Activated CD4-positive, CD25-positive, alpha-beta regulatory T cell treated with anti-CD3 and anti-CD28 coated beads, Interleukin-2, amount 50 U/mL, for 16 hours (primary cell): ENCODE measurements at places on chromosomes 16 and 17.
A peak's percentile ranks its signal among the peaks of the same experiment; 100 is the strongest.

GRCh38 chr16:66834746-66835145 is 4.0 kb upstream of the NAE1 start:
- DNase-seq: no peak

- no peak for DNase-seq
These were observed 6.3 kb downstream of the UBE2O start for GRCh38 chr17:76446449-76447231.

- no peak for DNase-seq
These were observed 401.5 kb downstream of the SLC39A11 start for GRCh38 chr17:72691017-72691416.

GRCh38 chr17:8080799-8081219 is 6.7 kb downstream of the ALOX12B start:
- no peak for DNase-seq

GRCh38 chr16:31386157-31386984 is 6.8 kb upstream of the ITGAD start:
- DNase-seq: no peak

- DNase-seq: no peak
These were observed 3.2 kb upstream of the MPO start for GRCh38 chr17:58283674-58284612.

GRCh38 chr17:11880714-11881113 is 116.6 kb downstream of the ZNF18 start:
- DNase-seq: no peak

DNA sequence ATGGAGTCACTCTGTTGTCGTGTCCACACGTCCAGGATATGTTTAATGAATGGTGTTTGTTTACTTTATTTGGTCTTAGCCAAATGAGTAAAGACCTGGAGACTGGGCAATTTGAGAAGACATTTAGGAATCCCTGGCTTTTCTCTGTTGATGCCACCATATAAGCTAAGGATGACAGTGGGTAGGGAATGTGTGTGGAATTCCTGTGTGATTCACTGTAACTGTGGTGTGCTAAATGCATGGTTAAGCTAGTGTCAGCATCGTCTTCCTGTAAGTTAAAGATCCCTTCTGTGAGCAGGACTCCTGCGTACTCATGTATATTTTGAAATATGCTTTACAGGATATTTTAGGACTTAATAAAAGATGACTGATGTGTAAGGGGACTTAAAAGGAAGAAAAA is 26.4 kb downstream of the GOSR1 start:
- no peak for DNase-seq

DNA sequence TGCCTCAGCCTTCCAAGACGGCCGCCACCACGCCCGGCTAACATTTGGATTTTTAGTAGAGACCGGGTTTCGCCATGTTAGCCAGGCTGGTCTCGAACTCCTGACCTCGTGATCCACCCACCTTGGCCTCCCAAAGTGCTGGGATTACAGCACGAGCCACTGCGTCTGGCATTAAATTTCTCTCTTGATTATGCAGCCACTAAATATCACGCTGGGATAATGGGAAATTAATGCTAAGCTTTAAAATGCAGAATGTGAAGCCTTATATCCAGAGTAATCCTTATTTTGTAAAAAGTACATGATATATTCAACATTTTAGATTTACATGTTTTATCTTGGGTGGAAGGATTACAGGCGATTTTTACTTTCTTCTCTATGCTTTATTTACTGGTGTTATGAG is 89.2 kb downstream of the ANKRD11 start:
- no peak for DNase-seq

GRCh38 chr16:65781855-65782254 is 584.6 kb upstream of the CDH5 start:
- DNase-seq: no peak

GRCh38 chr17:37699285-37699973 is 45.4 kb downstream of the HNF1B start:
- DNase-seq: no peak

DNA sequence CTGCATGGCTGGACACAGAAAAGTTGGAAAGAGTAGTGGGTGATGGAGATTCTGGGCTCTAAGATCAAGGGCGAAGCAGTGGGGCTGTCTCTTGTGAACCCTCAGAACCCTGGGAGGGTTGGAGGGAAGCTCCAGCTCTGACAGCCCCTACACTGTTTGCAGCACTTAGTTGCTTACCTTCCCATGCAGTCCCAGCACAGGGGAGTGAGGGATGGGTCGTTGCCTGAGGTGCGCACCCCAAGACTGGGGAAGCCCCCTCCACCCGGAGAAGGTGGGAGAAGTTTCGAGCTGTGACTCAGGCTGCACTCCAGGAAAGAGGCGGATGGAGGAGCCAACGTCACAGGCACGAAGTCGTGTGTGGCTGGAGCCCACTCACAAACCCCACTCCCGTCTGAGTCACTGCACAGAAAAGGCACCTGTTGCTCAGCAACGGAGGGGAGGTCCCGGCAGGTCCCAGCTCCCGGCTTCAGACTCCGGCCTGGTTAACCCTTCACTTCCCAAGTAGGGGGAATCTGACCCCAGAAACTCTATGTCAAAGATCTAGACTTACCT is 60.1 kb downstream of the AIPL1 start:
- peak; percentile 0 for DNase-seq

- DNase-seq: no peak
These were observed 273.0 kb upstream of the IRX5 start for GRCh38 chr16:54657709-54658102.

GRCh38 chr16:35431829-35432663 is 1972.6 kb downstream of the TP53TG3F start:
- no peak for DNase-seq

DNA sequence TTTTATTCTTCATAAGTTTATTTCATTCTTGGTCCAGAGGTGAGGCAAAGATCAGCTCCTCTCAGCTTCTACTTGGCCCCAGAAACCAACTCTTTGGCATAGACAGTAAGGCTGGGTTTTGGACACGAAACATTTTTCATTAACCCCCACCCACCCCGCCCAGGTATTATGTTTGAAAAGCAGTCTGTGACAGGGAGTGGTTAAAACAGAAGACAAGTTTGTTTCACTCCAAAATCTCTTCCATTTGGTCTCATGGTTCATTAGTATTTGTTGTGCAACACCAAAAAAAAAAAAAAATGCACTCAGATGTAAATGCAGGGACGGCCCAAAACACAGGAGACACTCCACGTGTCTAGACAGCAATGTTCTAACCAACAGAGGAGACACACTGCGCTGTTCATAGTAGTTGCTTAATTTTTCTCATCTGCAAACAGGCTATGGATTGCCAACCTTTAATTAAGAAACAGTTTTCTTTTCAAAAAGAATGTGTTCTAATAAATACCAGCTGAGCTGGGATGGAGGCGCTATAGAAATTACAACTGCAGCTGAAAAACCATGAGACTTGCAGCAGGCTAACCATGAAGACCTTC is 39.8 kb upstream of the MMP2 start:
- no peak for DNase-seq

GRCh38 chr17:81176666-81177065 is 10.6 kb upstream of the AATK start:
- DNase-seq: no peak

- no peak for DNase-seq
These were observed 37.2 kb downstream of the SLC38A8 start for GRCh38 chr16:84005391-84005790.

GRCh38 chr16:15055141-15056053 is 477 bp downstream of the NTAN1 start:
- no peak for DNase-seq

DNA sequence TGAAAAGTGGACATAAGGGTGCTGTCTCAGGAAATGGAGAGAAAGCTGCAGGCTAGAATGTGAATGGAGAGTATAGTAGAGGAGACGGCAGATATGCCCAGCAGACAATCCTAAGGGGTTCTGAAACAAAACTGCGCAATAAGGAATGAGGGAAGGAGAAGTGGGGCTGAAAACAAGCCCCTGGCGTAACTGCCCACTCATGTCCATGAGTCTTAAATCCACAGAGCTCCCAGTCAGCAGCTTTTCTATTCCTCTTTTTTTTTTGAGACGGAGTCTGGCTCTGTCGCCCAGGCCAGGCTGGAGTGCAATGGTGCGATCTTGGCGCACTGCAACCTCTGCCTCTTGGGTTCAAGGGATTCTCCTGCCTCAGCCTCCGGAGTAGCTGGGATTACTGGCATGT is 5.9 kb downstream of the STRADA start:
- DNase-seq: no peak

DNA sequence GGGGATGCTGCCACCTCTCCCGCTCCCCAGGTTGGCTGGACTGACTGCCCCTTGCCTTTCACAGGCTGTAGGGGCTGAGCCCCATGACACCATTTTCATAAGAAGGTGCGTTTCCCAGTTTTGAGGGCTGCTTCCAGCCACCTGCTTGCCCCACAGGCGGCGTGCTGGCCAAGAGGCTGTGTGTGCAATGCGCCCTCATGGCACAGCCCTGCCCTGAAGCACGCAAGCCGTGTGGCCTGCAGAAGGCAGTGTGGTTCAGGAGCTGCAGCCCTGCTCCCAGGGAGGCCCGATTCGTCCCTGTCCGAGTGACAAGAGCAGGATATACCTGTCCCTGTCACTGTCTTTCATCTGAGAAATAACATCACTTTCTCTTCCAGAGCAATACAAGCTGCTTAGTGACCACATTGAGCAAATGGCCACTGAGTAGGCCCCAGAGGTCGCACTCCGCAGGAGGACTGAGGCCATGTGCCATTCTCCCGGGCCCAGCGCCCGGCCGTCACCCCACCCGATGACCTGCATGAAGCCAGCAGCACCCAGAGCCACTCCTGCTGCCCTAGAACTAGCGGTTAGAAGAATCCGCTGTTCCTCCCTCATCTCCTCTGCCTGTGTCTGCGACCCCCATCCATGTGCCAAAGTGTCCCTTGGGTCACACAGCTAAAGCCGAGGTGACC is 24.2 kb downstream of the CIBAR2 start:
- no peak for DNase-seq

DNA sequence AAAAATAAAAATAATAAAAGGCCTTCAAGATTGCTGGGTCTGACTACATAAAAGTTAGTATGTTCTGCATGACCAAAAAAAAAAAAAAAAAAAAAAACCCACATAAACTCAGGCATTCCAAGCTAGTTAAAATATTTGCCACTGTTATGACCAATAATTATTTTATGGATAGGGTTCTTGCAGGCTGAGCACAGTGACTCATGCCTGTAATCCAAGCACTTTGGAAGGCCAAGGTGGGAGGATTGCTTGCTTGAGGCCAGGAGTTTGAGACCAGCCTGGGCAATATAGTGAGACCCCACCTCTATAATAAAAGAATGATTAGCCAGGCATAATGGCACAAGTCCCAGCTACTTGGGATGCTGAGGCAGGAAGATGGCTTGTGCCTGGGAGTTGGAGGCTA is 8.1 kb downstream of the SCNN1B start:
- no peak for DNase-seq

DNA sequence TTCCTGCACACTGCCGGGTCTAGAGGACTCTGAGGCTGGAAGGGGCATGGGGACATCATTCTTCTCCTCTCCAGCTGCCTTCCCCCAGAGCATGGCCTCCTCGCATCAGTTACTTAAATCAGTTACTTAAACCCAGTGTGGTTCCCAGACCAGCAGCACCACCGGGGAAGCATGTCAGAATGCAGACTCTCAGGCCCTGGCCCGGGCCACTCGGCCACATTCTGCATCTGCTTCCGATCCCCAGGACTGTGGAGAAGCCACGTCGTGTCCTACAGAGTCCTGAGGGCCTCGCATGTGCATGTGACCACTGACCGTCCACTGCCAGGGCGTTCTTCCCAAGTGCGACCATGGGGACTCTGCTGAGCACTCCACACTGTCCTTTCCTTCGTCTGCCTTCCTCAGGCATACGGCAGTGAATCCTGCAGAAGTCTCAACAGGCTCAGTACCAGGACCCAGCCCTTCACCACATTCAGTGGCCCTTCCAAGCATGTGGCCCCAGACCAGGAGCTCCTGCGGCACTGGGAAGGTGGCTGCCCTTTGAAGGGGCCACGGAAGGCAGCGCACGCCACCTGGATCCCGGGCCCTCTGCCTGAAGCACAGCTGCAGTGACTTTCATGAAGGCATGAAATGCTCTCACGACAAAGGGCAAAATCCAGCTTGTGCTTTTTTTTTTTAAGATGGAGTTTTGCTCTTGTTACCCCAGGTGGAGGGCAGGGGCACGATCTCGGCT is 46.9 kb upstream of the RASD1 start:
- DNase-seq: no peak

DNA sequence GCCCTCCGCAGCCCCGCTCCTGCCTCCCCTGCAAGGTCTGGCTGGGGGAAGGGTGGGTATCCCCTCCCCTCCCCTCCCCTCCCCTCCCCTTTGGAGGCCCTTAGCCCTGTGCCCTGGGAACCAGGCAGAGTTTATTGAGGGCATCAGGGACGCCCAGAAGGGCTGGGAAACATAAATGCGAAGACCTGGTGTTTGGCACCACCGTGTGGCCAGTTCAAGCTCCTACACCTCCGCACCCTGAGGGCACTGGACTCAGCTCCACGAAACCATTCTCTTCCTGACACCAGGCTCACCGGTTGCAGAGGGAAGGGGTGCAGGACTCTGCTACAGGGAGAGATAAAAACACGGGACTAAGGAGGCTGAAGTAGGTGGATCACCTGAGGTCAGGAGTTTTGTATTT is 1.0 kb upstream of the AIPL1 start:
- DNase-seq: peak; percentile 19

DNA sequence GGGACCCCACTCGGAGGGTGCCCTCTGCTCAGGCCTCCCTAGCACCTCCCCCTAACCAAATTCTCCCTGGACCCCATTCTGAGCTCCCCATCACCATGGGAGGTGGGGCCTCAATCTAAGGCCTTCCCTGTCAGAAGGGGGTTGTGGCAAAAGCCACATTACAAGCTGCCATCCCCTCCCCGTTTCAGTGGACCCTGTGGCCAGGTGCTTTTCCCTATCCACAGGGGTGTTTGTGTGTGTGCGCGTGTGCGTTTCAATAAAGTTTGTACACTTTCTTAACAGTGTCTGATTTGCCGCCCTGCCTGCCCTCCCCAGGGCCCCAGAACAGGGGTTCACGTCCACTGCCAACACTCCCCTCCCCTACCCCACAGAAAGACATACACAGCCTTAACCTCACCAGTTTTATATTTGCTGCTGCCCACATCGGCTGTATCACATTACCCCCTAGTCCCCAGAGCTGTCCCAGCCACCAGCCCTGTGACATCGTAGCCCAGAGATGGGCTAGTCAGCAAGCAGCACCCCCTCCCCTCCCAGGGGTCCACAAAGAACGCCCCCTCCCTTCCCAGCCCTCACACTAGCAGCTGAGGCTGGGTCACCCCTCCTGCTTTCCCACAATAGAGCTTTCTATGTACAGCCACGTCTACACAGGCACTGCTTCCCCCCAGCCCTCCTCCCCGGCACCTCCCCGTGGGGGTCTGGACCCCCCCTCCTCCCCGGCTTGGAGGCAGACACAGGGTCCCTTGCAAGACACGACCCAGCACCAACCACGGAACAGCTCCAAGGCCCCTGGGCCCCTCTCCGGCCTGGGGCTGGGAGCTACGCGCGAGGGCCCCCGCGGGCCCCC is 7.9 kb downstream of the GRN start:
- no peak for DNase-seq

GRCh38 chr17:48628649-48629410 is 2.7 kb upstream of the HOXB9 start:
- DNase-seq: no peak

DNA sequence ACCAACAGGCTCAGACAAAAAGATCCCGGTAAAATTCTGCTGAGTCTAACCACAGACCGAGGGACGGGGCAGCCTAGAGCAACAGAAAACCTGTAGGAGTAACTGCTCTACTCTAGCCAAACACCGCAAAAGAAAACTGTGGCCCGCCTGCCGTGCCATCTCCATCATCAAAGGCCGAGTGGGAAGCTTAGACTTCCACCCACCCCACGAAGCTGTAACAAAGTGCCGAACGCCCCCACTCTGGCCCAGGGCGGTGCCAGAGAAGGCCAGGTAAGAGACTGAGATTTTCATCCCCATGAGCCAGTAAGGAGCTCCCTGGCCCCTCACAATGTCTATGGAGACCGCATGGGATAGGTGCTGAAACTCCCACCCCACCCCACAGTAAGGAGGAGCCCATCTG is 231.9 kb upstream of the COX10 start:
- DNase-seq: no peak
